ENCODE measurements at places on chromosomes 5 and 9.

DNA sequence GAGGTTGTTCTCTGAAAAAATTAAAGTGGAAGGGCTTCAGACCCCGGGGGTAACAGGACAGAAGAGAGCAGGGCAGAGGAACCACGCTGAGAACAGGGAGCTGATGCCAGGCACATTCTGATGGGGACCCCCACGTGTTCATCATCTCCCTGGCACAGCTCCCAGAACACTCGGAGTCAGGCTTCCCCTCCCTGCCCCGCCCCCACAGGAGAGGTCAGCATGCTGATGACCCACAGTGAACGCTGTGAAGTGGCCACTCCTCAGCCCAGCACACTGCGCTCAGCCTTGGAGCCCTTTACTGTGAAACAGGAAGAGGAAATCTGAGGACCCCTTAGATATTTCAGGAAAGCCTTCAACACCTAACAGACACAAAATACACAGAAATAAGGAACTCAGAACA is 16.4 kb downstream of the RETREG1 start:
- peak; percentile 81 for DNase-seq

DNA sequence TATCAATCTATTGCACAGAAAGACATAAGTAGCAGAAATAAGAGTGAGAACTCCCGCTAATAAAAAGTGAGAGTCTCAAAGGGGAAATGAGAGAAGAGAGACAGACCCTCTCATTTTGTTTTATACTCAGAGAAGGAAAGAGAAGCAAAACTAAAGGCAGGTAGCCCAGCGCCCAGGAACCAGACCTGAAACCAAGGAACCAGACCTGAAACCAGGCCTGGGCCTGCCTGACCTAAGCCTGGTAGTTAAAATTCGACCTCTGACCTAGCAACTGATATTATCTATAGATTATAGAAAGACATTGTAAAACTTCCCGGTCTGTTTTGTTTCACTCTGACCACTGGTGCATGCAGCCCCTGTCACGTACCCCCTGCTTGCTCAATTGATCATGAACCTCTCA is 134.5 kb upstream of the SEMA6A start:
- no peak for DNase-seq

- DNase-seq, result no peak
These were observed 114.2 kb upstream of the PHYKPL start for GRCh38 chr5:178346607-178347334.

DNA sequence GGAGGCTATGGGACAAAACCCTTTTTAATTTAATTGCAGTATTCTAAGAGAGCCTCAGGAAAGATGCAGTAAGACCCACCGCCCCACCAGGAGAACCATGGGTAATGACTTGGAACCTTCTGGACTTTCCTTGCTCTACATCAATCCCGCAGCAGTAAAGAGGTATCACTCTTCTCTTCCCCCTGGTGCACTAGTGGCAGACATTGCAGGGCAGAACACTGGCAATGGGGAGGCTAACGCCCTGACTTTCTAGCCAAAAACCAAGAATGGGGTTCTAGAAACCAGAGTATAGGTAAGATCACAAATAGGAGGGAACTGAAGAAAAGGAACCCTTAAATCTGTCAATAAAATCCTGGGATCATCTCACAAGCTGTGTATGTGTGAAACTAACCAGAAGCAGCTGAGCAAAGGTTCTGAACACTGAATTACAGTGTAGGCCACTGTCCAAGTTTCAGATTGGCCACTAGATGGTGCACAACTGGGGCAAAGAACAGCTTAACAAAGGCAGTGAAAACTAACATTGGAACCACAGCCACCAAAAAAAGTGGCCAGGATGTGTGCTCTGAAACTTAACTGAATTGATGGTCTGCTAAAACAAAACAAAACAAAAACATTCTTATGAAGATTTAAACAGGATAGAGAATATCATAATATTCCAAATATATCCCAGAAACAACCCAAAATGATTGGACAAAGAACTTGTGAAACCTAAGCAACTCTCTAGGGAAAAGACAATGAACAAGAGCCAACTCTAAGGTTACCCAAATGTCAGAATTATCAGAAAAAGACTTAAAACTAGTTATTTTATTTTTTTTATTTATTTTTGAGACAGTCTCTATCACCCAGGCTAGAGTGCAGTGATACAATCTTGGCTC is 6.6 kb upstream of the FAM151B start:
- DNase-seq, result peak; percentile 47

Data from NCI-H748 treated with DMSO at 0.1 percent for 48 hours (cell line).